Stimulated activated CD4-positive, alpha-beta T cell treated with anti-CD3 and anti-CD28 coated beads, TNF-alpha, amount 100 ng/mL, for 24 hours (primary cell): ENCODE measurements at places on chromosomes 5 and 9.
A peak's percentile ranks its signal among the peaks of the same experiment; 100 is the strongest.

DNA sequence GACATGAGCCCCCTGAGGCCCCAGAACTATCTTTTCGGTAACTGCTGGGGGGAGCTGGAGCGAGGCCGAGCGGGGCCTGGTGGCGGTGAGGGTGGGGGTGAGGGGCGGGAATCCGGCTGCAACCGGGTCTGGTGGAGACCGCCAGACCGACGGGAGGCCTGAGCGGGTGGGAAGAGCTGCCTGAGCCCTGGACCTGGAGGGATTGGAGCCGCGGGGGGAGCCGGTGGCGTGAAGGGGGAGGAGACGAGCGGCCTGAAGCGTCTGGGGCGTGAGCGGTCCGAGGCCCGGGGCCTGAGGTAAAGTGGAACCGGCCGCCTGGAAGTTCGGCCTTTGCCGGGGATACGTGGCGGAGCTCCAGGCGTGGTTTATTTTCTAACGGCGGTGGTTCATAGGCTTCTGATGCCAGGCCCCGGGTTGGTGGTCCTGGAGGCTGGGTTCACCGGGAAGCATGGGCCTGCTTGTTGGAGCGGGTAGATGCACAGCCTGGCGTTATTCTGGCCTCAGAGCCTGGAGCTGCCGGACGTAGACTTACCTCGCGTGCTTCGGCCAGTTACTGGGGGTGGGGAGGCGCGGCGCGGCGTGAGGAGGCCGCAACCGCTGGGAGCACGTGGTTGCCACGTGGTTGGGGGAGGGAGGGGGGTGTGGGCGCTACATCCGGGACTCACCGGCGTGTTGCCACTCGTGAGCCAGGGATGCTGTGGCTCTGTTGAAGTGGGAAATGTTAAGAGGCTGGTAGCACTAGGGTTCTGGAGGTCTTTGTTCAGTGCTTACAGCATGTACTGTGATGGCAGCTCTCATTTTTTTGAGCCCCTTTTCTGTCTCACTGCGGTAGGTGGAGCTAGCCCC, 544 bp downstream of the NPM1 start:
- peak; percentile 83 for DNase-seq

GRCh38 chr9:38620483-38621433, at the start of gene ANKRD18A:
TSS of gene ANKRD18A (minus strand) at chr9:38620596. CDS start at chr9:38620285, 311 bp downstream.
- peak; percentile 80 for DNase-seq

DNA sequence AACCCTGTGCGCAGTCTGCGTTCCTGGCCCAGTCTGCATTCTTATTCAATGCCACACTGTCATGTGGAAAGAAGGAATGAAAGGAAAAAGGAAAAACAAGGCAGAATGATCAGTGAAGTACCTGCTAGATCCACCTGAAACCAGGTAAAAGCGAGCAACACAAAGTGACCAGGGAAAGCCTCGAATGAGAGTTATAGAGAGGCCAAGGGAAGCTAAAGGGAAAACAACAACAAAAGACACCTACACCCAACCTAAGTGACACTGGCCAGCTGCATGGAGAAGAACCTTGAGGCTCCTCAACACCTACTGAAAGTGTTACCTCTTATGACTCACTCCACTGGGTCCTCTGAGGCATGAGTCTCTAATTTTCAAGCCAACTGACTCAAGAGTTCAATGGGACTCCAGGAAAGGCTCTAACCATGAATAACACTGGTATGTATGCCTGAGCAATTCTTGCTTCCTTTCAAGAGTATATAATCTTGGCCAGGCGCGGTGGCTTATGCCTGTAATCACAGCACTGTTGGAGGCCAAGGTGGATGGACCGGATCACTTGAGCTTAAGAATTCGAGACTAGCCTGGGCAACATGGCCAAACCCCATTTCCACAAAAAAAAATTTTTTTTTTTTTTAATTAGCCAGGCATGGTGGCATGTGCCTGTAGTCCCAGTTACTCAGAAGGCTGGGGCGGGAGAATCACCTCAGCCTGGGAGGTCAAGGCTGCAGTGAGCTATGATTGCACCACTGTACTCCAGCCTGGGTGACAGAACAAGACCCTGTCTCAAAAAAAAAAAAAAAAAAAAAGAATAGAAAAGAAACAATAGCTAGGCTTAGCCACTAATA, 29.0 kb downstream of the MTMR12 start:
- no peak for DNase-seq

DNA sequence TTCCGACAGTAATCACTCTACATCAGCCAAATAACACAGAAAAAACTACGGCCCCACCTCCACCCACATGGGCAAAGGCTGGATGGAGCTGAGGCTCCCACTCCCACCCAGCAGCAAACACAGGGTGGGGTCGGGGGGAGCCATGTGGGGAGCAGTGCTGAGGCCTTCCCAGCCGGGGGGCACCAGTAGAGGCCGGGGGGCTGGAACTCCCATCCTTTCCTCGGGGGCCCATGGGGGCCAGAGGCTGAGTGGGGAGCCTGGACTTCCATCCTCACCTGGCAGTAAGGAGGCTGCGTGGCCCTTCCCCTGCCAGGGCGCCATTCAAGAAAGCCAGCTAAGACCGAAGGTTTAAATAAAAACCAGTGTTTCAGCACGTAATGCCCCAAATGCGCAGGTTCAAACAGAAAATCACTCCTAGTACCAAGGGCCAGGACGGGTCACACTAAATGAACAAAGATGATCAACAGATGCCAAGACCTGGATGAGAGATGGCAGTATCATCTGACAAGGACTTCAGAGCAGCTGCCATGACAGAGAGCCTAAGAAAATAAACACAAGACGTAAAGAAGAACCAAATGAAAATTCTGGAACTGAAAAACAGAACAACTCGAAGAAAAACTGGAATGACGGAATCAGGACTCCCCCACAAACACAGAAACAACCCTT, 9.4 kb downstream of the CCDC127 start:
- no peak for DNase-seq

DNA sequence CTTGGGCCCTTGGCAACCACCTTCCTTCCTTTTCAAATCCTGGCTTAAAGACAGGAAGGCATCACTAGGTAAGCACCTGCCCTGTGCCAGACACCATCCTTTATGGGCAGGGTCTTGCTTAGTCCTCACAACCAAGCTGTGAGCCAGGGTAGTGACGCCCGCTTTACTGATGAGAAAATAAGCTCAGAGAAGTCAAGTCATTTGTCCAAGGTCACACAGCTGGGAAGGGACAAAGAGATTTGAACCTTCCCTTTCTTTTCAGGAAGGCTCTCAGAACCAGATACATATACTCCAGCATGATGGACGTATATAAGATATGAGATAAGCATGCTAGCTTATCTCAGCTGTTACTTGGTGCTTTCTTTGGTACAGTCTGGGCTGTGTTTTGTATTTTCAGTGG, 76.9 kb downstream of the SH3PXD2B start:
- no peak for DNase-seq

DNA sequence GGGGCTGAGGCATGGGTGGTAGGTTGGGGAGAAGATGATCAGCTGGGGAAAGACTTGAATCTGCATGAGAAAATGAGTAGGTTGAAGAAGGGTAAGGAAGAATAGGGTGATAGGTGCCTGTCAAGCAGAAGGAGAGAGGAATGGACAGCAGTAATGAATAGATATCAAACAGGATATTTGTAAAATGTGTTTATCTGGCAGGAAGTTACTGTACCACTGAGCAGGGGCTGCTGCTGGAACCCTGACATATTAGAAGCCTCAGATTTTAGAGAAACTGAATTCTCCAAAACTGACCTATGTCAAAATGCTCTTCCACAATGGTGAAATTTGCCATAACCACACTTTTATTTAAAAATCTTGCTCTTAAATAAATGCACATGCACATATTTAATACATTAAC, 41.0 kb downstream of the CCDC192 start:
- no peak for DNase-seq

- no peak for DNase-seq
Observed at GRCh38 chr9:134680393-134681060, 38.9 kb downstream of the COL5A1 start.

- no peak for DNase-seq
Observed at GRCh38 chr5:77024490-77024889, 5.7 kb upstream of the AGGF1 start.

GRCh38 chr5:127330116-127330515, 39.5 kb downstream of the MEGF10 start:
- no peak for DNase-seq

- no peak for DNase-seq
Observed at GRCh38 chr5:316210-317085, 5.1 kb upstream of the AHRR start.

GRCh38 chr5:141172381-141173204, at the start of gene PCDHB7:
TSS of gene PCDHB7 (plus strand) at chr5:141172644. CDS start at chr5:141172836, 192 bp downstream.
- no peak for DNase-seq

- no peak for DNase-seq
Observed at GRCh38 chr5:10756549-10756948, 4.5 kb downstream of the DAP start.

DNA sequence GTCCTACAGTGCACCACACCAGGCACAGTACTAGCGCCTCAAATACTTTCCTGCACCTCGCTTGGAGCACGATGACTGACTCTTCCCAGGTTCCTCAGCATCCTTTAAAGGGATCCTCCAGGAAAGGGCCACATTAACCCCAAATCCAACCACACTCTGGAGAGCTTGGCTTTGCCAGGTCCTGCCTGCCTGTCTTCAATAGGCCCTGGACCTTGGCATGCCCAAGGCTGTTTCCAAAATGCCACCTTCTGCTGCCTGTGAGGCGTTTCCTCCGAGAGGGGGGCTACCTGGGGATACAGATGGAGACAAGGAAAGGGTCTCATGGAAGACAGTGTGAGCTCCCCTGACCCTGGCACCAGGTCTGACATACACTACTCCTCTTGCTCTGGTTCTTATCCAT, 169.9 kb downstream of the DAB2IP start:
- no peak for DNase-seq

- no peak for DNase-seq
Observed at GRCh38 chr5:14471507-14471906, 110.1 kb upstream of the OTULINL start.

DNA sequence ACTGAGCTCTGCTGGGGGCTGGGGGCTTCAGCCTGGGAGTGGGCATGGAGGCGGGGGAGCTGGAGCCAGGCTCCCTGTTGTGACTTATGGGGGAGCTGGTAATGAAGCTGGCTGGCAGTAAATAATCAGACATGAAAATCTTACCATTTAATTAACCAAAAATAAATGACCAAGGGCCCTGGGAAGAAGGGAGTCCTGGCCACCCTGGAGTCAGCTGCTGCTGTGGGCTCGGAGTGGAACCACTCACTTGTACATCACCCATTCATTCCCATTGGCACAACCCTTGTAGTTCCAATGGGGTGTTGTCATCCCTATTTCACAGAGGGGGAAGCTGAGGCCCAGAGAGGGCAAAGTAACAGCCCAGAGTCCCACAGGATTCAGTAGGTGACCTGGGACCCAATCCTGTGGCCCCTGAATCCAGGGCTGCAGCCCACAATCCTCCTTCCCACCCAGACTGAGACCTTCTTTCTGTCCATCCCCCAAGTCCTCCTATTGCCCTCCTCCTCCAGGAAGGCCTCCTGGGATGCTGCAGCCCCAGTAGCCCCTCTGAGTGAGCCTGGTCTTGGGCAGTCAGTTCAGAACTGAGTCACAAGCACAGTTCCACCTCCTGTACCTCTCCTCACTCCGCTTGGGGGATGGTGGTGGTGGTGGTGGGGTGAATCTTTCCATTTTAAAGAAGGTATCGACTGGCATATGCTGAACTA, 259.4 kb upstream of the MVB12B start:
- DNase-seq = no peak

DNA sequence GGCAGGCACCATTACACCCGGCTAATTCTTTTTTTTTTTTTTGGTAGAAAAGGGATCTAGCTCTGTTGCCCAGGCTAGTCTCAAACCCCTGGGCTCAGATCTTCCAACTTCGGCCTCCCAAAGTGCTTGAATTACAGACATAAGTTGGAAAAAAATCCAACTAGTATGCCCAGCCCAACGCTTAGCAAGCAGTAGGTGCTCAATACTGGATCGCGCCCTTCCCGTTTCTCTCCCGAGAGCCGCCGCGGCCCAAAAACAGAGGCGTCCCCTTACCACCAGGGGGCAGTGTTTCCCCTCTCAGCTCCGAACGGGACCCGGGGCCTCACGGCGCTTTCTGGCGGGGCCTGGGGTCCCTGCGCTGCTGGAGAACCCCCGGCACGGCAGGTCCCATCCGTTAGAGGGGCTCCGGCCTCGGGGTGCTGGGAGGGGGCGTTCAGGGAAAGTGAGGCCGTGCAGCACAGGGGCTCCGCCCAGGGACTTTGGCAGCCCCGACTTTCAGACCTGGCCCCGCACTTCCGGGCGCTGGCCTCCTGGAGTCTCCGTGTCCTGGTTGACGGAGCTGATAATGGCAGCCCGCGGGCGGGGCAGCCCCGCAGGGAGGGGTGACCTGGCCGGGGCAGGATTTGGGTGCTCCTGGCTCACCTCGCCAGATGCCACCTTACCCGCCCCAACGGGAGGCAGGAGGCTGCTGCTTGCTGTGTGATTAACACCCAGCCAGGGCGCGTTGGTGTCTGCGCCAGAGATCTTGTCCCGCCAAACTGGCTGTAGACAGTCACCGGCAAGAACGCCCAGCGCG, 15.2 kb downstream of the PTGES start:
- peak; percentile 83 for DNase-seq

DNA sequence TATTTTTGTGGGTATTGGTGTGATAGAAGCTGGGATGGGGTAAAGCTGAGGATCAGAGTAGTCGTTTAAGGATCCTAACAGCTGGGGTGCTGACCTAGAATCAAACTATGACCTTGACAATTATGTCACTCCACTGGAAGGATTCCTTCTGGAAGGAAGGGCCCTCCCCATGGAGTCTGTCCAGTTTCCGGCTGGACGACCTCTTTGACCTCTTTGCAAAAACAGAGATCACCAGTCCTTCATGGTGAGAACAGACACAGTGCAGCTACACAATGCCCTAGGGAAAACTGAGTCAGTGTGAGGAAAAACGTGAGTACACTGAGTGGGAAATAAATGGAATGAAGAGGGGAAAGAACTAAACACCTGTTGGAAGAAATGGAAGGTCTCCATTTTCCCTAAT, 445.6 kb downstream of the MAT2B start:
- DNase-seq = no peak

- no peak for DNase-seq
Observed at GRCh38 chr5:138385660-138386059, 33.2 kb downstream of the KDM3B start.

DNA sequence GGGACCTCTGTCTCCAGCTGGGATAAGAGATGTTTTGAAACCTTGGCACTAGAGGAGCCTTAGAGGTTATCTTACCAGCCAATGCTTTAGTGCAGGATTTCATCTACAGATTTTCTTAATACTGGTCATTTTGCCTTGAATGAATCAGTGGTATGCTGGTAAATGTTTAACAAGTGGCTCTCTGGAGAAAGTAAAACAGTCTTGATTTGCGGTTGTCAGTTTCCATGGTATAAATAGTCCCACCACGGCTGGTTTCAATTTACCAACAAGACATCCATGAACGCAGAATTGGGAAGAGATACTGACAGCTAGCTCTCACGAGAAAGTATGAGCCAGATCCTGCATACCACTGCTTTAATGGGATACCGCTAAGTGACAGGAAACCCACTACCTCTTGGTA, 56.7 kb upstream of the CXCL14 start:
- no peak for DNase-seq
